ENCODE measurements at places on chromosomes 2 and 18. TPM values are rescaled to one million over a fixed set of nuclear protein-coding genes. Genes with fewer than 3 reads are reported as not detected.

The NR4A2 gene
- 8.1 TPM for total RNA-seq

The TFCP2L1 gene
- 29.7 TPM for total RNA-seq

The RND3 gene
- total RNA-seq = 16.8 TPM

The GNAL gene
- 5.1 TPM for total RNA-seq

The HOXD12 gene
- total RNA-seq = not detected

The LCT gene
- total RNA-seq = 0.20 TPM

The CCDC85A gene
- 32.7 TPM for total RNA-seq

The SCYGR8 gene
- total RNA-seq = not detected

The AMER3 gene
- not detected for total RNA-seq

The IL1F10 gene
- not detected for total RNA-seq

DNA sequence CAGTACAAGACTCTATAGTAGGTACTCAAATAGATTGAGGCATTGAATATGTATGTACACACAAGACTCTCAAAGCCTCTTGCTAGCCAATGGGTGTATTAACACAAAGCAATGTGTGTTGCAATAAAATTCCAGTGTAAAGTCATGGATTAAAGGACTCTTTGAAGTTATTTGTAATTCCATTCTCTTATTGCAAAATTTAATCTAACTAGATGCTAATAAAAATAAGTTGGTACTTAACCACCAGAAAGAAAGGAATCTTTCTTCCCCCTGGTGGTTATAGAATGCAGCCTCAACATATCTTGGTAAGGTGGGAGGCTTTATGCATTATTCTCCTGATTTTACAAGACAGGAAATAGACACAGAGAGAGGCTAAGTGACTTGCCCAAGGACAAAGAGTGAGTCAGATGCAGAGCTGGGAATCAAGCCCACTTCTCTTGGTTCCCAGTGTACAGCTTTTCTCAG, 18.0 kb downstream of the LRP1B start:
- DNase-seq = no peak

GRCh38 chr2:54741250-54741649, 17.8 kb downstream of the EML6 start:
- DNase-seq = no peak

DNA sequence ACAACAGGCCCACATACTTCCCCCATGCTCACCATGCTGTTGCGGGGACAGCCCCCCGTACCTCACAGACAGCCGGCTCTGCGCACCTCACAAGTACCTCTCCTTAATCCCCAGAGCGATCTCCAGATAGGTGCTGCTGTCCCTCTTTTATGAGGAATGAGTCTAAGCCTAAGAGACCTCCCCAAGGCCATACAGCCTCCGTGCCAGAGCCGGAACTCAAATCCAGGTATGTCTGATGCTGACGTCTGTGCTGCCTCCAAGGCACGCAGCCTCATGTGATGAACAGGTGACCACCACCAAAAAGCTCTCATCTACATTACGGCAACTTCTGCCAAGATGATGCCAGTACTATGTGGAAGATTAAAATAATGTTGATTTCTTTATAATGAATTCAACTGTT, 85.2 kb downstream of the EIPR1 start:
- no peak for DNase-seq

GRCh38 chr2:182318466-182319220, 108.2 kb downstream of the PDE1A start:
- no peak for DNase-seq

DNA sequence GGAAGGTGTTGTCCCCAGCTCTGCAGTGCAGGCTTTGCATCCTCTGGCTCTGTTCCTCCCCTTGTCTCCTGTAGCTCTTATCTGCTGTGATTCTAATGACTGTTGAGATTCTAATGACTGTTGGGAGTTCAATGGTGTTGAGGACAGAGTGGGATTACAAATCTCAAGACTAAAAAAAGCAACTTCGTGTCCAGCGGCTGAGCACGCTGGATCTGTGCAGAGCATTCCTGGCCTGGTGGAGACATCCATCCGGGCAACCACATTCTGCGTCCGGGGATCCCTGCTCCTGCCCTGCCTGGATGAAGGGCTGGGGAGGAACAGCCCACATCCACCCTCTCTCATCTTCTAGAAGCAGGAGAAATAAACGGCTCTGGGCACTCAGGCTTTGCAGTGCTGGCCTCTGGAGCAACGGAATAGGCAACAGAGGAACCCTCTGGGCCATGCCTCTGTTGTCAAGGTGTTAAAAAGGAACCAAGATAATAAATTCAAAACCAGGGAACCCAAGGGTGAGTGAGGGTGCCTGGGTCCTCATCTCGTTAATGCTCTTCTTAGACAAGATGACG, 106.7 kb upstream of the ASB18 start:
- no peak for DNase-seq

- DNase-seq = no peak
Measured at GRCh38 chr2:1070601-1071000, 120.0 kb downstream of the SNTG2 start.

DNA sequence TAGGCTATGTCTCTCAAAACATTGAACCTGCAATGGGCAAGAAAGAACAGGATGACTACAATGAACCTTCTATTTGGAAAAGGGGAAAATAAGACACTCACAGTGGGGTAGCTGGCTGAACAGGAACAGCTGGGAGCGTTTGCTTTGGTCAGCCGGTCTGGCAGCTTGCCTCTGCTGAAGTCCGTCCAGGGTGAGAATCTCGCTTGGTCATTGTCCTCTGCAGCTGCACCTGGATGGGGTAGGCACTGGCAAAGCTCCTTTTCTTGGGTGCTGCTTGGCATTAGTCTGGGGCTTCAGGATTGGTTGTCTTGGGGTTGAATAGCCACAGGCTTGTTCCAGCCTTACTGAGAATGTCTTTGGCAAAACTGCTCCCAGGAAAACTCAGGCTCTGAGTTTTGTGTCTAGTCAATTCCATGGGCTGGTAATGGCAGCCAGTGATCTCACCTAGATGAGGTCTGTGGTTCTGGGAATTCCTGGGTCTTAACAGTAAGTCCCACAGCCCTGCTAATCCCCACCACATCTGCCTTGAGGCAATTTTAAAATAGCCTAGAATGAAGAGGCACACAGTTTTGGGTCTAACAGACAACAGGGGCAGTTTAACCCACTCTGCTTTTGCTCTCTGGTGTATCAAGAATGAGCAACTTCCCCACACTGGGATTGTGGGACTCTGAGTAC, 13.4 kb downstream of the NEDD4L start:
- no peak for DNase-seq

DNA sequence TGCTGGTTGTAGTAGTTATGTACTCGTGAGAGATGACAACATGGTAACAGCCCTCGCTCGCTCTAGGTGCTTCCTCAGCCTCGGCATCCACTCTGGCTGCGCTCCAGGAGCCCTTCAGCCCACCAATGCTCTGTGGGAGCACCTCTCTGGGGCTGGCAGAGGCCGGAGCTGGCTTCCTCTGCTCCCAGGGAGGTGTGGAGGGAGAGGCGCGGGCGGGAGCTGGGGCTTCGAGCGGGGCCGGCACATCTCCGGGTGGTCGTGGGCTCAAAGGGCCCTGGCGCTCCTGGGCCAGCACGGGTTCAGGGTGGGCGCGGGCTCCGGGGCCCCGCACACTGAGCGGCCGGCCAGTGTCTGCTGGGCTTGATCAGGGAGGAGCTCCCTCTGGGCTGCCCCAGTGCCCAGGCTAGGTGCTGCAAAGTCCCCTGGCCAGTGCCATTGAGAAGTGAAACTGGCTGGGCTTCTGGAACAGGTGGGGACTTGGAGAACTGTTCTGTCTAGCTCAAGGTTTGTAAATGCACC, 1012.1 kb downstream of the CNTNAP5 start:
- DNase-seq = peak; percentile 78

- no peak for DNase-seq
Measured at GRCh38 chr18:6069103-6069502, 173.8 kb upstream of the TMEM200C start.

GRCh38 chr2:157789256-157789655, 86.9 kb downstream of the ACVR1 start:
- no peak for DNase-seq

- peak; percentile 85 for DNase-seq
Measured at GRCh38 chr2:26769089-26769761, 5.1 kb downstream of the SLC35F6 start.

GRCh38 chr2:197209742-197210408, 100.7 kb downstream of the ANKRD44 start:
- no peak for DNase-seq

DNA sequence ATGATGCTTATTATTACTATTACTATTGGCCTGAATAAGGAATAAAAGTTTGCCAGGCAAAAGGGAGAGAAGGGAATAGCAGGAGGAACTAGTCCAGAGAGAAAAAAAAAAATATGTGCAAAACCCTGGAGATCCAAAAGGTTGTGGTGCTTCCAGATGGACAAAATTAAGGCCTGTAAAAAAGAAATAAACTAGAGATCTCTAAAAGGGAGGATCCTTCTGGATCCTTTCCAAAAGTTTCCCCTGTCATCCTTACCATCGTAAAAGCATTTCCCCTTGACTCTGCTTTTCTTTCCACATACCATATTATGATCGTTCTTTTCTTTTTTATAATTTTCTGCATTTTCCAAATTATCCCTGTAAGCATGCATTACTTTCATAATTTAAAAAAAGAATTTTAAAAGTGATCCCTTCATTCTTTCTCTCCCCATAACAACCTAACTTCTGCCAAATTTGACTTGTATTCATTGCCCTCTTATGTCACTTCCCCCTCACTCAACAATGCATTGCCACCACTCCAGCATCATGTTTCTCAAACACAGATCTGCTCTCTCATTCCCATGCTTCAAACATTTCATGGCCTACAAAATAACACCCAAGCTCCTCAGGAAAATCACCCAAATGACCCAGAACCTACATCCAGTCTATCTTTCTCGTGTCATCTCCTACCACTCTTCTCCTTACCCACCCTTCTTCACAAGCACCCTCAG, 40.3 kb downstream of the RBMS1 start:
- DNase-seq = no peak

DNA sequence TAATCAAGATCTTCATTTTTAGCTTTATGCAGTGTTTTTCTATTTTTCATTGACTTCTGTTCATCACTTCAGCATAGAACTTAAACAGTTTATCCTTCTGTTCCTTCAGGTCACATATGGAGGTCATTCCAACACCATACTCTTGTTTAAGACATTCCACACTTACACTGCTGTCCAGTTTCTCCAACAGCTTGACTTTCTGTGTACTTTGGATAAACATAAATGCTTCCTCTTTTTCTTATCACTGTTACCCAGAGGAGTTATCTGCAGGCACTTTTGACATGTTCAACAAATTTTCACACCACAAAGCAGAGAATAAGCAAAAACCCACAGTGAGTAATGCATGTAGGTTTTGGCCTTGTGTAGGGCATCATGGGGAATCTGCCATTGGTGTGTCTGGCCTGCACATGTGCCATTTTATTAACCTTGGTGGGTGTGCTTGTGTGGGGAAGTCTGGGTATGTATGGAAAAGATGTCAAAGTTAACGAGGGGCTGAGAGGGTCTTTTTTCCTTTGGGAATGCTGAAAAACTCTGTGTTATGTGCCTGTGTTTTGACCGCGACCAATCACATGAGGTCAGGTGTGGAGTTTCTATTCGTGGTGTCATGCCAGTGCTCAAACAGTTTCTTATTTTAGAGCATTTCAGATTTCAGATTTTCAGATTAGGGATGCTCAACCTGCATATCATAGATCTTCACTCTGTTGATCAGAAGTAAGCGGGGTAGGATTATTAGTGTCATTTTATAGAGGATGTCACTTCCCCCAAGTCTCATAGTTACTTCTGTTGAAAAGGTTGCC, 53.9 kb upstream of the ACVR1 start:
- DNase-seq = no peak

DNA sequence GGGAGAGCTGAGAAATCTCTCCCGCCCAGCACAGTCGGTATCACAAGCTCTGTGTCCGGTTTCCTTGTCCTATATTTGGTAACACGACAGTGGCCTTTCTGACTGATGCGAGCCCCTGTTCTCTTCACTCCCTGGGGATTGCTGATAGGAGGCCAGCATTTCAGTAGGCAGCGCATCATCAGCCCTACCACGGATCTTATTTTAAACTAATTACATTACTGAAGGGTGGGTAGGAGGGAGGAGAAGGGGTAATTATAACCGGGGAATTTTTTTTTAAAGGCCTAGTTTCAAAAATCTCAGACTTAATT, 125.6 kb upstream of the LGALSL start:
- no peak for DNase-seq

DNA sequence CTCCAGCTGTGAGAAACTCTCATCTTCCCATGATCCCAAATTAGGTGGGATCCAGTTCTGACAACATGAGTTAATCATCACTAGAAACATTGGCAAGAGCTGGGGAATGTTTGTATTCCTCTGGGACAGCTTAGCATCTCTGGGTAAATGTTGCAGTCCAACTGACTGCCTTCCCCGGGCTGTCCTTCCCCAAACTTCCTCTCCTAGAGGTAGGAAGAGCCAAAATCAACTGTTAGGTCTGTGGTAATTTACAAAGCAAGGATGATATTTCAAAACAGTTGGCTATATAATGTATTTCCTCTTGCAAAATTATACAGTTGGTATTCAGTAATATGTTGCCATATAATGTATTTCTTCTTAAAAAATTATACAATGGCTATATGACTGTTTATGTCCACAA, 148.5 kb downstream of the MGAT5 start:
- no peak for DNase-seq

GRCh38 chr2:108101481-108101880, 115.2 kb downstream of the SLC5A7 start:
- no peak for DNase-seq

- no peak for DNase-seq
Measured at GRCh38 chr2:159711562-159712142, 654 bp upstream of the MARCHF7 start.

- DNase-seq = no peak
Measured at GRCh38 chr18:71485611-71486010, 1058.5 kb downstream of the CBLN2 start.

GRCh38 chr18:62919109-62919838, 203.9 kb downstream of the PHLPP1 start:
- no peak for DNase-seq

- no peak for DNase-seq
Measured at GRCh38 chr2:121090088-121090715, 194.8 kb downstream of the TFCP2L1 start.

- no peak for DNase-seq
Measured at GRCh38 chr2:3805201-3805939, 102.0 kb downstream of the DCDC2C start.

- DNase-seq = peak; percentile 48
Measured at GRCh38 chr2:146850746-146851145, 994.1 kb upstream of the ACVR2A start.

GRCh38 chr18:36066686-36067054, 689 bp downstream of the RPRD1A start:
- no peak for DNase-seq

GRCh38 chr2:108629417-108629816, 89.9 kb upstream of the RANBP2 start:
- no peak for DNase-seq
